Stimulated activated CD8-positive, alpha-beta memory T cell treated with anti-CD3 and anti-CD28 coated beads, Interleukin-7, amount 100 ng/mL, for 24 hours (primary cell): ENCODE measurements at places on chromosomes 11 and 22.

- no peak for DNase-seq
Measured at GRCh38 chr11:119709638-119710346, 19.2 kb downstream of the NECTIN1 start.

GRCh38 chr22:34416022-34416860 is 496.0 kb upstream of the LARGE1 start:
- DNase-seq = no peak

- DNase-seq = no peak
Measured at GRCh38 chr11:73340164-73340563, 32.1 kb downstream of the ARHGEF17 start.

GRCh38 chr11:120023120-120023519 is 114.8 kb downstream of the TRIM29 start:
- no peak for DNase-seq

GRCh38 chr11:58330861-58331260 is 28.0 kb downstream of the OR5B17 start:
- DNase-seq = no peak

- DNase-seq = no peak
Measured at GRCh38 chr11:134639586-134640330, 227.7 kb upstream of the B3GAT1 start.

DNA sequence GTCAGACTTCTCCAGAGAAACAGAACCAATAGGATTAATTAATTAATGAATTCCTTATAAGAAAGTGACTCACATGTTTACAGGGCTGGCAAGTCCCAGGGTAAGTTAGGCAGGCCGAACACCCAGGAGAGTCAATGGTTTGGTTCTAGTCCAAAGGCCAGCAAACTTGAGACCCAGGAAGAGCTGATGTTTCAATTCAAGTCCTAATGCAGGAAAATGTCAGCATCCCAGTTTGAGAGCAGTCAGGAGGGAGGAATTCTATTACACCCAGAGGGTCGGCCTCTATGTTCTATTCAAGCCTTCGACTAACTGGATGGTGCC is 466.0 kb downstream of the INSC start:
- DNase-seq = no peak

- DNase-seq = no peak
Measured at GRCh38 chr22:35598396-35598710, 18.8 kb downstream of the MB start.

GRCh38 chr22:23113067-23113846 is 28.5 kb downstream of the RSPH14 start:
- DNase-seq = no peak

DNA sequence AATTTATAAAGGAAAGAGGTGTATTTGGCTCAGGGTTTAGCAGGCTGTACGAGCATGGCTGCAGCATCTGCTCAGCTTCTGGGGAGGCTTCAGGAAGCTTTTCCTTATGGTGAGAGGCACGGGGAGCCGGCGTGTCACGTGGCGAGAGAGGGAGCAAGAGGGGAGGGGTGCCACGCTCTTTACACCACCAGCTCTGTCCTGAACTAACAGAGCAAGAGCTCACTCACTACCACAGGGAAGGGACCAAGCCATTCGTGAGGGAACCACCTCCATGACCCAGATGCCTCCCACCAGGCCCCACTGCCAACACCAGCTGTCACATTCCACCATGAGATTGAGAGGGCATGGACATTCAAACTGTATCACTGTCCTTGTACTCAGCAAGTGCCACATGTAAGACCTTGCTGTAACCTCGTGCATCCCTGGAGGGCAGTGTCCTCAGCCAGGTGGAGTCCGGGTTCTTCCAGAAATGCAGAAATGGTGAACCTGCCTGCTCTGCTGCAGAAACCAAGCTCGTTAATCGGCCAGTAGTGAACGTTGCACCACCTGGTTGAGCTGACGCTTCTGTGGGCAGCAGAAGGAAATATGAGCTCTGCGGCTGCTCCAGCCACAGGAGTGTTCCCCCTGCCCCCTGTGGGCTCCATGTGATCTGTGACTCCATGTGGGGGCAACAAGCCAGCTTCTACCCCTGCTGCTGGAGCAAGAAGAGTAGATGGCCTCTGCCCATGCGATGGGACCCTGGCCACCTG is 368.6 kb downstream of the TBC1D22A start:
- no peak for DNase-seq

DNA sequence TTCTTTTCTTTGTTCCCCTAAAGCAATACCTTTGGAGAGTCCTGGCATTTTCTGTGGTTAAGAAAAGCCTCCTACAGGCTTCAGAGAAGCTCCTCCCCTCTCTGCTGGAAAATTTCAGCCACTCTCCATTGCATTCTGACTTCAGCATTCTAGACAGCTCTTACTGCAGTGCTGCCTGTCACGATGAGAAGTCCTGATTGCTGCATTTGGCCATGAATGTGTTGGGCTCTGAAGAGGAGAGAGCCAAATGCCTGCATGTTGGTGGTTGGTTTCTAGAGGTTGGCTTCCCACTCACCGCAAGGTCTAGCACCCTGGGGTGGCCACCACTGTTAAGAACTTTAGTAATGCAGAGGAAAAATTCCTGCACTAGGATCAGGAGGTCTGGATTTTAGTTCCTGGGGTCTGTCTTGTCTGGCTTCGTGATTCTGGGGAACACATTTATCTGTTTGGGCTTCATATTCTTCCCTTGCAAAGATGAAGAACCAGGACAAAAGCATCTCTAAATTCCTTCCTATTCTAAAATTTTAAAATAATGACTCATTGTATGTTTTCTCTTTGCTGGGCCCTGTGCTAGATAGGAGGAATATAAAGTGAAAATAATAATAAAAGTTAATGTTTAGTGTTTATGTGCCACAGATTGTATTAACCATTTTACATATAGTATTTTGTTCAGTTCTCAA is 38.1 kb downstream of the COA4 start:
- DNase-seq = no peak

DNA sequence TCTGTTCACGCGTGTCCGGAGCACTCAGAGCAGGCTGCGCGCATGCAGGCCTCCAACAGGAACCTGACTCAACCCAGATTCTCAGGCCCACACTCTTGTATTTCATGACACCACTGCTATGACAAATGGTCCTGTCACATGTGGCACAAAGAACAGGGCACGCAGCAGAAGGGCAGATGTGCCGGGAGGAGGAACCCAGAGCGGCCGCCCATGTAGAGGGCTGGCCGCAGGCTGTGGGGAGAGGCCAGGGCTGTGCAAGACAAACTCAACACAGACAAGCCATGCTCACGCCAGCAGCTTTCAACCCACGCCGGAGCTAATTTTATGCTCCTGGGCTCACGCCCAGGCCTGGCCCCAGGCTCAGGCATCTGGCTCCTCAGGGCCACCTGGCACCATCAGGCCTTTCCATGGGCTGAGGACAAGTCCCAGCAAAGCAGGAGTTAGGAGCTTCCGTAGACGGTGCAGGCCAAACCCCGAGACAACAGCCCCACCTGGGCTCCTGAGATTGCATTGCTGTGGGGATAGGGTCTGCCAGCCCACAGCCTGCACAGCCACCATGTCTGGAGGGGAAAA is 40.0 kb downstream of the DUSP8 start:
- no peak for DNase-seq

- no peak for DNase-seq
Measured at GRCh38 chr11:120102050-120102863, 35.7 kb downstream of the TRIM29 start.

DNA sequence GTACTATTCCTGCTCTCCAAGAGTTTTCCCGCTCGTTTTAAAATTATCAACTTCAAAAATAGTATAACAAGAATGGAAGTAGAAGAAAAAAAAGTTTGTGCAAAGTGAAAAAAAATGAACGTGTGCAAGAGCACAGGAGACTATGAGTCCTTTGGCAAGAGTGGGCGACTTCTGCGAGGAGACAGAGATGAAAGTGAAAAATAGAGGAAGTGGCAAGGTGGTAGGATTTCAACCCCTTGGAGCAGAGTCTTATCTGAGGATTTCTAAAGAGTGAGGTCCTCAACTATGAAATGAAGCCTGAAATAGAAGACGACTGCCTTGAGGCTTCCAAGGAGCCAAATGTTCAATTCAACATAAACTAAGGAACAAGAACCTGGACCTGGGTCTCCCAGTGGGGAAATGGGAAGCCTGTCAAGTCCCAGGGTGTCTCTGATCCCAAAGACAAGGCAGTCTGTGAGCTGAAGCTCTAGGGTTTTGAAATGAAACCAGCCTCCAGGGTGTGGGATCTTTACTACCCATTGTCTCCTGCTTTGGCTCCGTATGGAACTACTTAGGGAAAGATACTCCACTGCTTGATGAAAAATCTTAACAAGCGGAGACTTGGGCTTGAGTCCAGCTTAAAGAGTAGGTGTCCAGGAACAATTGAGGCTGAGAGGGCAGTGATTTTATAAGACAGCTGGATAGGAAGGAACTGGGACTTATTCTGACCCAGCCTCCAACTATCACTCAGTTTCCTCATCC is 4.8 kb downstream of the P4HA3 start:
- no peak for DNase-seq

- no peak for DNase-seq
Measured at GRCh38 chr11:111417766-111418435, 38.8 kb upstream of the POU2AF1 start.

DNA sequence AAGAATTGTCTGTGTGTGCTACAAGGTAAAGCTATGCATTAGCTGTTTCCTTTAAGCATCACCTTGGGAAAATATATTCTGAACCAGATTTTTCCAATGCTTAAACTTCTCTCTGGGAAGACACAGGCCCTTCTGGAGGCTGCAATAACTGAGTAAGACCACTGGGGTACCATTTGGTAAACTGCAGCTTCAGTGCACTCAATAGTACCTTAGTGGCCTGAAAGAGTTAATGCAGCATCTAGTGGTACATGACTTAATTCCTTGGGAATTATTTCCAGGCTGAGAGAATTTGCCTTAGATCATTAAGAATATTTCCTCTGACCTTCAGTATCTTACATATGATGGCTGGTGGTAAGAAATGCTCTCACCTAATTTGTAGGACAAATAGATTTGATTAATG is 727.4 kb downstream of the DLG2 start:
- DNase-seq = no peak

GRCh38 chr11:41786087-41786486 is 326.6 kb upstream of the LRRC4C start:
- DNase-seq = no peak

DNA sequence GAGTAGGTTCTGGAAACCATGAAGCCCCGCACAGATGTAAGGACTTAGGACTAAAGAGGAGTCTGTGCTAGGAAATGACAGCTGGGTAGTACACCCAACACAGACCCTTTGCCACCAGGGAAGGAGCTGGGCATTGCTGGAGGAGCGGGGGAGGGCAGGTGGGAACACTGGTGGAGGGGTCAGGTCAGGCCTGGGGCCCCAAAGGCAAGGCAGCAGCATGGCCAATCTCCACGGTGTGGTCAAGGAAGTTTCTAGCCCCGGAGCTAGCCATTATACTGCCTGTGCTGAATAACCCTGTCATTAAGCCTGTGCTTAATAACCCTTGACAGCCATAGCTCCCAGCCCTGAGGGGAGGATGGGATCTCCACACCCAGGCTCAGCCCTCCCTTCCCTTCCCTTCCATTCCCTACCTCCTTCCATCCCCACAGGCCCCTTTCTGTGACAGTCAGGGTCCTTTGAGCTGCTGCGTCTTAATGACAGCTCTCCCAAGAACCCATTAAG is 2.1 kb downstream of the TMPRSS4 start:
- no peak for DNase-seq

- no peak for DNase-seq
Measured at GRCh38 chr11:46860218-46860617, 14.1 kb upstream of the CKAP5 start.

GRCh38 chr11:65536412-65537295 is 11.8 kb downstream of the SCYL1 start:
- no peak for DNase-seq

GRCh38 chr22:49783926-49784629 is 43.6 kb downstream of the BRD1 start:
- DNase-seq = no peak

GRCh38 chr11:78868563-78868962 is 293.9 kb upstream of the NARS2 start:
- DNase-seq = no peak

- no peak for DNase-seq
Measured at GRCh38 chr22:42930810-42931420, 73.8 kb upstream of the ARFGAP3 start.

DNA sequence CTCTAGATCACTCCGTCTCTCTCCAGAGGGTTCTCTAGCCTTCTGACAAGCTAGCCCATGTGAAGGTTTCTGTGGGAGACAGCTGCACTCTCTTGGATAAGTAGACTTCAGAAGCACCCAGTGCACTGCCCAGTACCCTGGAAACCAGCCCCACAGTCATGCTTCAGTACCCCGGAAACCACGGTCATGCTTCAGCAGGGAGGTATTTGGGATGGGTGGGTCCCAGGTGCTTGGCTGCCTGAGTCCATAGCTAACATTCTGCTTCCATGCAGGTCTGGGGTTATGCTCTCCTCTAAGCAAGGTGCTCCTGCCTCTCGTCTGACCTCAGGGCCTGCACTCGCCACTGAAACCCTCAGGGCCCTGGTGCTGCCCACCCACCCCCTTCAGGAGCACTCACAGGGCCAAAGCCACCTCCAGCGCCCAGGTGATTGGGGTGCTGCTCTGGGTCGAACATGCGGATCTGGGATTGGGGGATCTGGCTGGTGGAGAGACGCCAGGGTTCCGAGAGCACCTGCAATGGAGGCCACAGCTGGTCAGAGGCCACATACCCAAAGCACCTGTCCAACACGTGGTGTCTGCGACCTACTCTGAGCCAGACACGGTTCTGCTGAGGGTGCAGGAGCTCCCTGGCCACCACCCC is 7.3 kb upstream of the SYCE3 start:
- no peak for DNase-seq

DNA sequence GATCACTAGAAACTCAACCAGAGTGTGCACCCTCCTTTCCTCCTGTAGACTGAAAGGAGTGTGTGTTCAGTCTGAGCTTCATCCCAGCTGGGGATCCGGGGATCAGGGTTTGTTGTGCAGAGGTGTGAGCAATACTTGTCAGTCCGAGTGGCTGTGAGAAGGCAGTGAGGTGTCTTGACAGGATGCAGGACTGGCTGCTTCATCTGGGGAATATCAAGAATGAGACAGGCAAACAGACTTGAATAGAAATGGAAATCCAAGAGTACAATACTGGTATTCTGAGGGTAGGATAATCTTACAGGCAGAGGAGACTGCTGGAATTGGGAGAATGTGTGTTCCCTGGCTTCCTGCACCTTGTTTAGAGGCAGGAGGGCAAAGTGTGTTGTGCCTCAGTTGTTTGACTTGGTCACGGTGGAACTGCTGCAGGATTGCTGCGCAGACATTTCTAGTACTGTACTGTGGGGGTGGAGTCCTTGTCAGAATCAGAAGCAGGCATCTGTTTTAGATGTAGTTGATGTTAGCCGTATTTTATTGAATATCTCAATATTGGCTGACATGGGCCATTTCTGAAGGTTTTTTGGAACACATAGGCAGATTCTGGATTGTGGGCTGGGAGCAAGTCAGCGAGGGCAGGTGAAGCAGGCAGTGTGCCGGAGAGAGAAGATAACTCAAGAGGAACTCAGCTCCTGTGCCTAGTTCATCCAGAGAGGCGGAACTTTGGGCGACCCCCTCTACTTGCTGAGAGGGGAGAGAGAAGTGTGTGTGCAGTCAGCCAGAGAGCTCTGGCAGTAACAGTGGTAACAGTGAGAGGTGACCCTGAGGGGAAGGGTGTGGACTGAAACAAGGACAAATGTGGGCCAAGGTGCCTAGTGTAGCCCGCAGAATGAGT is 27.1 kb upstream of the GRK2 start:
- DNase-seq = no peak
